ENCODE measurements at places on chromosomes 13 and 19.
A peak's percentile ranks its signal among the peaks of the same experiment; 100 is the strongest.

- no peak for DNase-seq
These were observed 92.7 kb downstream of the LHFPL6 start for GRCh38 chr13:39510316-39510695.

DNA sequence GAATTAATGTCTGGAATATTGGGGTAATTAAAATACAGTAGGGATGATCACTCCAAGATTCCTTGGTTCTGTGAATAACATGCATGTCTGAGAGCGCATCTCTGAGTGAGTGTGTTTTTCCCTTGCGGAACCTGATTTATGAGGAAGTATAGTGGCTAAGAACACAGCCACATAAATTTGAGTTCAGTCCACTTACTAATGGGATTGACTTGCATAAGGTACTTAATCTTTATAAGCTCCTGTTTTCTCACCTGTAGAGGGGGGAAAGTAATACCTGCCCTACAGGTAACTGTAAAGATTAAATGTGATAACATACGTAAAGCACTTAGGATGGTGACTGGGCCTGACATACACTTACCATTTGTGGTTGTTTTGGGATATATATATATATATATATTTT is 60.8 kb downstream of the KLF5 start:
- DNase-seq, result no peak

- DNase-seq, result no peak
These were observed 149.6 kb downstream of the TEX29 start for GRCh38 chr13:111469916-111470506.

DNA sequence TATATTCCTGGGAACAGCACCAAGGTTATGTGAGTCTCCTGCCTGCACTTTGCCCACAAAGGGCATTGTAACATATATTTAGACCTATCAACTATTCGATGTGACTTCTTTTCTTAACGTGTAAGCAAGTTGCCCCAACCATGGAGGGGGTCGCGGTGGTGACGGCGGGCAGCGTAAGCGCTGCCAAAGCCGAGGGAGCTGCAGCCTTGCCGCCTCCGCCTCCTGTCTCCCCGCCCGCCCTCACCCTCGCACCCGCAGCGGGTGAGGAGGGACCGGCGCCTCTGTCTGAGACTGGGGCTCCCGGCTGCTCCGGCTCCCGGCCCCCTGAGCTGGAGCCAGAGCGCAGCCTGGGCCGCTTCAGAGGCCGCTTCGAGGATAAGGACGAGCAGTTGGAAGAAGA is 59.0 kb downstream of the ZNF676 start:
- DNase-seq, result no peak

GRCh38 chr13:98401934-98402333 is 175.0 kb downstream of the STK24 start:
- no peak for DNase-seq

DNA sequence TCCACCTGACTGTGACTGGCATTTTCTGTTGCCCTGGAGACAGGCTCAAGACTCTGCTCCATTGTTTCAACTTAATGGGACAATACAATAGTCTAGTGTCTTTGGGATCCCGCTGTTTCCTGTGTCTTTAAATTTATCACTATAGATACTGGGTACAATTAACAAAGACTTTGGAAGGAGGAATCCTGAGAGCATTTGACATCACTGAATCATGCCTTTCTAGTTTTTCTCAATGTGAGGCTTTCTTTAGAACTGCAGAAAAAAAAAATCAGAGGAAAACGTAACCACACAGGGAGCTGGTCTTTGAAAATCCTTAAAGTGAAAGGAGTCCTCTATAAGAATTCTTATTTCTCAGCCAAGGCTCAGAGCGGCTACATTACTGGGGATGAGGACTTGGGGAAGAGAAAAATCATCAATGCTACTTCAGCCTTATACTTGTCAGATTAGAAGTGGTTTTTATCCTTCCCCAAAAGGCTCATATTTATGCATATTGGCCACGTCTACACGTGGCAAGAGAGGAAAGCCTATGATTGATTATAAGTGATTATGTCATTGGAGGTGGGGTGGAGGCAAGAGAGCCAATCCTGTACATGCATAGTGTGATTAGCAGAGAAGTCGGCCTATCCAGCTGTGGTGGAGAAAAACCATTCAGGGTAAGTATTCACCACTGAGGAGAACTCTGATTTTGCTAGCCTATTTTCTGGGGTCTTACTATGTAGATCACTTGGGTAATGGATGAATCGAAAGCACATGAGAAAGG is 34.4 kb upstream of the UBL3 start:
- DNase-seq, result no peak

DNA sequence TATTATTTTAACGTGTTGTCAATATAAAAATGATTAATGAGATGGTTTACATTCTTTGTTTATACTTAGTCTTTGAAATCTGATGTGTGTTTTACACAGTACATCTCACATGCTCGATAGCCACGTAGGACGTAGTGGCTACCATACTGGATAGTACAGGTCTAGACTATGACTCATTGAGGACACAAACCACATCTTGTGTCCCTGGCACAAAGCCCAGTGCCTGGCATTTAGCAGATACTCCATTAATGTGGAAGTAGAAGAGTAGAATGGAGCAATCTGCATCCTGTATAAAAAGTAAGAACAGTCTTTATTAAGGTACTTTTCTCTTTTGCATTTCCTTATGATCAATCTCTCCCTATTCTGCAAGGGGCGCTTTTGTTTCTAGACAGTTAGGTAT is 49.0 kb upstream of the FRY start:
- DNase-seq, result no peak

DNA sequence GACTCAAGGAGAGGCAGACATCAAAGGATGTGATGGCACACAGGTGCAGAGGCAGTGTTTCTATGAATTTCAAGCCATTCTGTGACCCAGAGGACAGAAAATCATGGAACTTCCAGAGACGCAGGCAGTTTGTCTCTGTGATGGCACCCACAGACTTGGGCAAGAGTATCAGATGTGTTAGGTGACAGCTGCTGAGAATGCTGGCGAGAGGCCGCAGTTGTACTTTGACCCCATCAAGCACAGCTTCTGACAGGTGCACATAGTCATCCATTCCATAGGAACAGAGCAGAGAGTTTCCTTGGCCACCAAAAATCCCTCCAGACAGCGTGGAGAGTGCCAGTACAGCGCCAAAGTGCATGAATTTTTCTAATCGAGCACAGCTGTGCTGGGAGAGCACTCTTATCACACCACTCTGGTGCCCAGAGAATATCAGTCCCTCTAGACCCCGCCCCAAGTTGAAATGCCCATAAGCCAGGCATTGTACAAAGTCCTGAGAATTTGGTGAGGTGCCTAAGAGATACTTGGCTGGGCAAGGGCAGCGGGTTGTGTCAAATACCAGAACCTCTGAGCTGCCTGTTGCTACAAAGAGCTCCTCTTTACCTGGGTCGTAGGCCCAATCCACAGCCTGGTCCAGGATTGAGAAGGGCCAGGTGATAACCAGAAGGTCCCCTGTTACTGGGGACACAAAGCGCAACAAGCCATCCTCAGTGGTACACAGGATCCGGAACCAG is 12.4 kb downstream of the WDR87 start:
- no peak for DNase-seq

DNA sequence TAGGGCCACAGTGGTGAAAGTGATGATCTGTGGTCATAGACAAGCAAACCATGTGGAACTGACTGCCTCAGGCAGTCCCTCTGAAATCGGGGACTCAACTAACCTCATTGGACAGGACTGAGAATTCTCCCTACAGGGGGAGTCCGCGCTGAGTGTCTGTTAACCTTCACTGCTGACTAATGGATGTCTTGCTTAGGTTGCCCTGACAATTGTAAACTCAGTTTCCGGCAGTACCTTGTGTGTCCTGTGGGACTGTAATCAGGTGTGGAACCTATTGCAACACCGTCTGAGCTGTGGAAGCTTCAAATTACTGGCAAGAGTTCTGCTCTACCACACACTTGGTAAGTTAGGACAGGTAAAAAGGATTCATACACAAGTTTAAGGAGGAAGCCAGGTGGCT is 21.8 kb downstream of the ZNF77 start:
- DNase-seq, result no peak

GRCh38 chr13:62920159-62920558 is 1504.5 kb upstream of the PCDH20 start:
- no peak for DNase-seq

- no peak for DNase-seq
These were observed 24.1 kb upstream of the NPAS1 start for GRCh38 chr19:46995492-46995891.

GRCh38 chr13:23811366-23812062 is 77.7 kb downstream of the MIPEP start:
- no peak for DNase-seq

- DNase-seq, result no peak
These were observed 17.7 kb downstream of the GPC6 start for GRCh38 chr13:93244141-93244917.

- DNase-seq, result no peak
These were observed 421.0 kb upstream of the TSHZ3 start for GRCh38 chr19:31770223-31770622.

DNA sequence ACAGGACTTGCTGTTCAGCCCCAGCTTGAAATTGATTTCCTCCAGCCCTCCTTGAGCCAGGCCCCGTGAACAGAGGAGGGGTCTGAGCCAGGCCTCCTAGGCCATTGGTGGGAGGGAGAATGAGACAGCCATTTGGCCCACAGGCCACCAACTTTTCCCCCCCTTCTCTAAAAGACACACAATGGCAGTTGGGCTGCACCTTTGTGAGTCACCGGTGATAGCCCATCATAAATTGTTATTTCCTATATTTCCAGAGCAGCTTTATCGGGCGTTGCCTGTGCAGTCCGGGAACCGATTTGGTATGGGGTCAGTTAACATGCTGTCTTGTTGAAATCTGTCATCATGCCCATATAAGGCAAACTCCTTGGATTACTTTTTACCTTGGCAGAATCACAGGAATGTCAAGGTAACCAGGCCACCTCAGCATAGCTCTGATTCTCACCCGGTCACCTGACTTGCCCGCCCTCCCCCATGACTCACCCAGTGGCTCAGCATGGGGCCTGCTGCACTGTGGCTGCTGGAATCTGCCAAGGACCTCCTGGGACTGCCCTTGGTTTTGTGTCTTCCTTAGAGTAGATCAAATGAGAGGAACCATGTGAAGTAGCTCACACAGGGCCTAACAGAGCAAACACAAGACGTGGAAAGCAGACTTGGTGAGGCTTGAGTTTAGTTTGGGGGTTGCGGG is 36.1 kb downstream of the ACTN4 start:
- DNase-seq, result peak; percentile 34

GRCh38 chr13:49042476-49042875 is 66.8 kb downstream of the FNDC3A start:
- no peak for DNase-seq

GRCh38 chr13:26548205-26548765 is 9.2 kb upstream of the WASF3 start:
- DNase-seq, result no peak

GRCh38 chr13:32309312-32310133 is 5.6 kb downstream of the ZAR1L start:
- no peak for DNase-seq

DNA sequence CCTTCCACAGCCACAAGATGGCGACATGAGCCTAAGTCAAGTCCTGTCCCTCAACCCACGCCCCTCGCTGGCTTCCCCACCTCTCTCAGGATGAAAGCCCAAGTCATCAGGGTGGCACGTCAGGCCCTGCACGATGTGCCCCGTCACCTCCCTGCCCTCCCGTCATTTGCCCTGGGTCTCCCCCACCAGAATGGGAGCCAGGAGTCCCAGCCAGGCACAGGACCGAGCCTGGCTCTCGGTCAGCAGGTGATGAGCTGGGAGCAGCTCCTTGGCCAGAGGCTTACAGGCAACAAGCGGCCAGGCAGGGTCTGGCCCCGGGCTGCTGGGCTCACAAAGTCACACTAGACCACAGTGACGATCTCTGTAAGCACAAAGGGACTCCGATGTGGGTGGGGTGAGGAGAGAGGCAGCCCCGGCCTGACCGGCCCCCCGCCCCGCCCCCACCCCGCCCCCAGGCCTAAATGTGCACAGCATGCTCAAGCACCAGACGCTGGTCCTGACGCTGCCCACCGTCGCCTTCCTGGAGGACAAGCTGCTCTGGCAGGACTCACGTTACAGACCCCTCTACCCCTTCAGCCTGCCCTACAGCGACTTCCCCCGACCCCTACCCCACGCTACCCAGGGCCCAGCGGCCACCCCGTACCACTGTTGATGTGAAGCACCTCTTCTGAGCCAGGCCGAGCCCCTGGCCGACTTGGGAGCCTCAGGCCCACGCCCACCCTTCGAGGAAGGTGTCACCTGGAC is 7.3 kb downstream of the MRPL4 start:
- peak; percentile 68 for DNase-seq

- DNase-seq, result no peak
These were observed 16.9 kb upstream of the TEX29 start for GRCh38 chr13:111303559-111303958.

DNA sequence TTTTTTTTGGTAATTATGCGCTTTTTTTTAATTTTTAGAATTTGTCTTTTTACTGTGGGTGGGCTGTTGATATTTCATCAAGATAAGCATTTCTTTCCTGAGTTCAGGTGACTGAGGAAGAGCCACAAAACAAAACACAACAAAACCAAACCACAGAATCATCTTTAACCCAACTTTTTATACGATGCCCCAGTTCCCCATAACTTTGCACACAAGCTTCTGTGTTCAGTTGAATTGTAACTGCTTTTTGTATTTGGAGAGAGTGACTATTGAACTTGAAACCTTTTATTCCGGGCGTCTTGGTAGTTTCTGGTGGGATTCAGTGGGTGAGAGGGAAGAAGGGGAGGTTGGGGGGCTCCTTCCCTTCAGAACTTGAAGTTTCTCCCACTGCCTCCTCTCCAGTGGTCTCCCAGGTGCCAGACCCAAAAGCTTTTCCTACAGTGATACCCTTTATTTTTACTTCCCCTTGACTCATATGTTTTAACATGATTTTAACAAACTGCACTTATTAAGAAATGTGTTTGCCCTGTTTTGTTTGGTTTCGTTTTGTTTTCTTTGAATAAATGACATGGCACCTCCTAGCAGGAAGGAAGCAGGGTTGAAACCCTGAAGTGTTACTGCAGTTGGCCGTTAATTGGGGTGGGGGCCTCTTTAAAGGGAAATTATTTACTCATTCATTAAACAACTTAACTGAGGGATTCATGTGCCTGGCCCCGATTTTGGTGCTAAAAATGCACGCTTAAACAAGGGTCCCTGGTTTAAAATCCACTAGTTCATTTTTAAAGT is 2.7 kb upstream of the CCDC97 start:
- no peak for DNase-seq

- no peak for DNase-seq
These were observed 85.6 kb downstream of the KL start for GRCh38 chr13:33101835-33102234.

DNA sequence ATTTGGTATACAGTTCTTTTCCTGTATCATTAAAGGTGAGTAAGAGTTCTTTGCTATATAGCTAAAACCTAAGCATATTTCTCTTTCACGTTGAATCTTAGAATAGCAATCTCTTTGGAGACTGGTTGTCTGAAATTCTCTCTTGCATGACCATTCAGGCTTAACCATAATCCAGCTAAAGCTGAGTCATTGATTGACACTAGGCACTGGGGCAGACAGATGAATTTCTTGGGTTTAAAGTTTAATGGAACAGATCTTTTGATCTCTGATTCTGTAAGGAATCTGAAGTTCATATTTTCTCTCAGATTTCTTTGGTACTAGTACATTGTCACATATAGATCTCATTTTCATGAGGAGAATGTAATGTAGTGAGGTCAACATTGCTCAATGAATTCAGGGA is 397.3 kb upstream of the MIR17HG start:
- no peak for DNase-seq

GRCh38 chr13:110726726-110727125 is 13.2 kb downstream of the ING1 start:
- no peak for DNase-seq
